ENCODE measurements at places on chromosomes 7 and 10.

- DNase-seq: no peak
Measured at GRCh38 chr10:44404741-44405437, 20.0 kb upstream of the CXCL12 start.

- DNase-seq: no peak
Measured at GRCh38 chr10:96261930-96262329, 9.4 kb downstream of the BLNK start.

DNA sequence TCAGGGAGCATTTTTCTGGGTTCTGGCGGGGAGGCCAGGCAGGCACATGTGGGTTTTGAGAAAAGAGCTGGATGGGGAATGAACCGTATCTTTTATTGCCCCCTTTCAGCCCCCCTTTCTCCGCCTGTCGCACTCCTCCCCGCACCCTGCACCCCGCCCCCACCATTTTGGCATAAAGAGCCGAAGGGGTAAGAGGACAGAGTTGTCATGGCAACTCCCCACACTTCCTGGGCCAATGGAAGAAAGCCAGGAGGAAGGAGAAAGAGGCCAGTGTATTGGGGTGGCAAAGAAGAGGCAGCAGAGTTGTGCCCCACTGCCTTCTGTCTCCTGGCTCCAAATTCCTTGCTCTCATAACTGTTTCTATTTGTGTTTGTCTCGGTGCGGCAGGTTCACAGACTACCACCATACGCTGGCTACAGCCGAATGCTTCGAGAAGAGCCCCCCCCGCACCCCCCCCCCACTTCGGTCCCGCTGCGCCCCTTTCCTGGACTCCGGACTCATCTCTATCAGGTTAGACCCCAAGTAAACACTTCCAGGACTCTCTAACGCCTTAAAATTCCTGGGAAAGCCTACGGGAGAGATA is 3.4 kb downstream of the KCNIP2 start:
- no peak for DNase-seq

DNA sequence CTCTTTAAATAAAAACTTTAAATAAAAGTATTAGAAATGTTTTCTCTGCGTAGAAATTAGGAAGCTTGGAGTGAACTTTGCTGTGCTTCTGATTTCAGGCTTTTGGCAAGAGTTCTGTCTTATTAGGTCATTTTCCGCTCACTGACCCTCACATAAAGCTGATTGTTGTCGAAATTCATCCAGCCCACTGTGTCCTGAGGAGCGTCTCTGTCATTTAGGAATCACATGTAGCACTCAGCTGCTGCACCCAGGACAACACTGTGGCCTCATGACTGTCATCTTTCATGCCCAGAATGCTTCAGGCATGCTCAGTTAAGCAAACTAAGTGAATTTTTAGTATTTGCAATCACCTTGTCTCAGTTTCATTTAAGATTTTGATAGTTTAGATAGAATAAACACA is 57.8 kb upstream of the MSRB2 start:
- DNase-seq: no peak

GRCh38 chr10:101466016-101466912 is 112.3 kb downstream of the BTRC start:
- DNase-seq: no peak

DNA sequence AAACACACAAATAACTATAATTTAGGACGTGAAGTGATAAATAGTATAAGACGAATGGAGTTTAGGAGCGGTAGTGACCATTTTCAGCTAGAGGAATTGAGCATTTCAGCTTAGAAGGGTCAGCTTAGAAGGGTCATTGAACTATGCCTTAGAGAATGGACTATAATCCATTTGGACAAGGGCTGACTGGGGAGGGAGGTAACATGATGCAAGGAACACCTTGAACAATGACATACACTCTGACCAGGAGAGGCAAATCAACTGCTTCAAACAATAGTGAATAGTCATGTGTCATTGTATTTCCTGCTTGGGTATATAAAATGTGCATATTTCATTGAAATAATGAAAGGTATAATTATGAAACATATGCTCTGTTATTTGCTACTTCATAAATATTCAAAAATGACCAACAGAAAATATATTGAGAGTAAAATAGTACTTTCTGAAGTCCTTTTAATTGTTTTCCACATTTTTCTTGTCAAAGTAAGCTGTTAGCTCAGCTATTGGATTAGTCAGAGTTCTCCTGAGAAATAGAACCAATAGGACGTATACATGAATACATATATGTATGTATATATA is 40.5 kb upstream of the WASL start:
- no peak for DNase-seq

- no peak for DNase-seq
Measured at GRCh38 chr10:54722075-54722474, 79.0 kb downstream of the PCDH15 start.

DNA sequence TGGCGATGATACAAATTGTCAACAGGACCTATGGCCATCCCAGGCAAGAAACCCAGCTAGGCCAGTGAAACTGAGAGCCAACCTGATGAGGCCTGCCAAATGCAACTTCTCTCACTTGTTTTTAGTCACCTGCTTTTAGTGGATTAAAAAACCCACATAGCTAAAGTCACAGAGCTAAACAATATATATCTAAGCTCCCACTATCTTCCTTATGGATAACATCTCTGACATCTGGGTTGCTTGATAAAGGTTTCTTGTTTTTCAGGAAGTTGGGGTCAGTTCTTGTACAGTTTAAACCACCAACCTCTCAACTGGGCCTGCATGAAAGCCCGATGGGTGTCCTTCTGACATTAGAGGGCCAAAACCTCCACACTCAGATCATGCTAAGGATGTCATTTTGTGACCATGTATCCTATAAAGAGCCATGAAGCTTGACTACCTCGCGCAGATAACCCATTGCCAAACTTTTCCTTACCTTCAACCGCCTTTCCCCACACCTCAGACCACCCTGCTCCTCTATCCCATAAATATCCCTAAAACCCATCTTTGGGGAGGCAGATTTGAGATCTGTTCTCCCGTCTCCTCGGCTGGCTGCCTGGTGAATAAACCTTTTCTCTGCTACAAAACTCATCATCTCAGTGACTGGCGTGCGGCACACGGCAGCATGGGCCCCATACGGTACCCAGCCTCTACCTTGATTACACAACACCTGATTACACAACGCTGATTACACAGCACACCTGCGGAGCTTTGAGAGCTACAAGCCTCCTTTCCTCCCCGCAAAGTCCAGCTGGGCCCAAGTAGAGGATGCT is 797 bp upstream of the STMP1 start:
- DNase-seq: no peak

DNA sequence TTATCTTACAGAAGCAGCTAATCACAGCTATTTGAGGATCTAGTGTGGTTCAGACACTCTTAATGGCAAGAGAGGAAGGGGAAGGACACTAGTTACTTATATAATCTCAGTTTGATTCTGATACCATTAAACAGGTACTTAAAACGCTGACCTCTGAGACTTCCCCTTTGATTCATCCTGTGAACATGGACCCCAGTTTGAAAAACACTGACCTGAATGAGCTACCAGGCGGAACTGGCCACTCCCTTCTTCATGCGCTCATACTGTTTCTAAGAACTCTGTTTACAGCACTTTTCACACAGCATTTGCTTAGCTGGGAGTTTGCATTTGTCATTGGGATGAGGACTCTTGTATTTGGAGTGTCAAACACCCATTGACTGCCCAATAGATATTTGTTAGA is 45.7 kb downstream of the BEND7 start:
- DNase-seq: no peak

- DNase-seq: no peak
Measured at GRCh38 chr7:31108097-31108657, 56.1 kb downstream of the ADCYAP1R1 start.

GRCh38 chr7:121352323-121352722 is 23.5 kb downstream of the WNT16 start:
- DNase-seq: no peak

- DNase-seq: peak; percentile 81
Measured at GRCh38 chr7:12423355-12423996, 19.8 kb upstream of the VWDE start.

DNA sequence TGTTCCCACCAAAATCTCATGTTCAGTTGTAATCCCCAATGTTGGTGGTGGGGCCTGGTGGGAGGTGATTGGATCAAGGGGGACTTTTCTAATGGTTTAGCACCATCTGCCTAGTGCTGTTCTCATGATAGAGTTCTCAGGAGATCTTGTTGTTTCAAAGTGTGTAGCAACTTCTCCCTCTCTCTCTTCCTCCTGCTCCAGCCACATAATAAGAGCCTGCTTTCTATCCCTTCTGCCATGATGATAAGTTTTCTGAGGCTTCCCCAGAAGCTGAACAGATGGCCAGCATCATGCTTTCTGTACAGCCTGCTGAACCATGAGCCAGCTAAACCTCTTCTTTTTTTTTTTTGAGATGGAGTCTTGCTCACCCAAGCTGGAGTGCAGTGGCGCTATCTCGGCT is 910.6 kb downstream of the KCNMA1 start:
- no peak for DNase-seq

GRCh38 chr7:116585967-116586366 is 61.1 kb downstream of the CAV1 start:
- DNase-seq: no peak

GRCh38 chr7:98917331-98917730 is 39.0 kb downstream of the TRRAP start:
- no peak for DNase-seq

DNA sequence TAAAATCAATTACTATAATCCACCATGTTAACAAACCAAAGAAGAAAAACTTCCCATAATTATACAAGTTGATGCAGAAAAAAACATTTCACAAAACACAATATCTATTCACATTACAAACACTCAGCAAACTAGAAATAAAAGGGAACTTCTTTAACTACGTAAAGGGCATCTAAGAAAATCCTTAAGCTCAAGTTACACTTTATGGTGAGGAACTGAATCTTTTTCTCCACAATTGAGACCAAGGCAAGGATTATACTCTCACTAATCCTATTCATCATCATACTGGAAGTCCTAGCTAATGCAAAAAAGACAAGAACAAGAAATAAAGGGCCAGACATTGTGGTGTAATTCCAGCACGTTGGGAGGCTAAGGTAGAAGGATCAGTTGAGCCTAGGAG is 159.9 kb downstream of the ZNF365 start:
- DNase-seq: no peak

DNA sequence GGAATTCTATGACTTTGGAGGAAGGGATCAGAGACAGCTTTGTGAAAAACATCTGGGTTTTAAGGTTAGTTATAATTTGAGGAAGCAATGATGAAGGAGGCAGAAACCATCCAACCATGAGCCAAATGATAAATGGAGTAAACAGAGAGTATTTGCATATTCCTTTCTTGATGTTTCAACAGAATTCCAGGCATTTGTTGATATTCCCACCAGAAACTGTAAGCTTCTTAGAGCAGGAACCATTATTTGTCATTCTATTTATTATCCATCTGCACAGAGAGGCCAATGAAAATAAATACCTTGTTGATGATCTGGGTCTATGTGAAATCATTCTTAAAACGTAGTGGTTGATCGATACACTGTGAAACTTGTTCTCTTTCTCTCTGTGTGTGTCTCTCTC is 715.3 kb downstream of the INHBA start:
- DNase-seq: no peak

DNA sequence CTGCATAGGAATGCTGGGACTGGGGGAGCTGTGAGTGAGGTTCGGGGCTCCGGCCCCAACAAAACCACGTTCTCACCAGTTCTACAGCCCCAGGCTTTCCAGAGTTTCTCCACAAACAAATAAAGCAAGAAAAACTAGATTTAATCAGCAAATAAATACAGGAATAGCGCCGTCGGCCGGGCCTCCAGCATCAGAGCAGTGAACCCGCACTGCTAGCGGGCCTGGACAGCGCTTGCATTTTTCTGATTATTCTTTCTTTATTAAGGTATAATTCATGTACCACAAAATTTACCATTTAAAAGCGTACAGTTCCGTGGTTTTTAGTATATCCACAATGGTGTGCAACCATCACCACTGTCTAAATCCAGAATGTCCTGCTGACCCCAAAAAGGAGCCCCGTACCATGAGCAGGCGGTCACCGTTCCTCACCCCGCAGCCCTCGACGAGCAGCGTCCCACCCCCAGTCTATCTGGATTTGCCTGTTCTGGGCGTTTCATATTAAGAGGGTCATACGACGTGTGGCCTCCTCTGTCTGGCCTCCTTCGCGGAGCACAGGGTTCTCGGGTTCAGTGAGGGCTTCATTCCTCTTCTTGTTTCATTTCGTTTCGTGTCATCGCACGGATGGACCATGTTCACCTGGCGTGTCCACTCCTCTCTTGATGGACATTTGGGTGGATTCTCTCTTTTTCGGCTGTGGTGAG is 35.5 kb upstream of the FOXL3 start:
- no peak for DNase-seq

DNA sequence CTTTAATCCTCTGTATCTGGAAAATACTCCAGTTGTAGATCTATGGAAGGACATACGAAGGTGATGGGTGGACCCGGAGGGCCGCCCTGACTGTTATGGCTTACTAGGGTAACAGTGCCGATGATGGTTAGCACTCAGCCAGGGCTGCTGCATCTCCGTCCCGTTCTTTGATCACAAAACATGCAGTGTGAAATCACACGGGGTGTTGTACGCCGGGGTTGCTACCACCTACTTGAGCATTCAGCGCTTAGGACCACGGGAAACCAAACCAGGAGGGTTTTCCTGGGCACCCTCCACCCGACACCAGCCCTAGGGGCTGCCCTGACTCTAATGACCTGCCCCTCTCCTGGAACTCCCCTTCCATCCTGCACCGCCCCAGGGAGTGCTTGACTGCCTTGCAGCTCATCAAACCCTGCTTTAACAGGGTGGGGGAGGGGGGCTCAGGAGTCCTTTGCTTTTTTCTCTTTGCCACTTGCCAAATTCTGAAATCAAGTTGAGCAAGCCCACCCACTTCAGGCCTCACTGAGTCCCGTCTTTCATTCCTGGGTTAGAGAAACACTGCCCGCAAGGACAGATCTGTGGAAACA is 20.4 kb downstream of the ZNF775 start:
- no peak for DNase-seq

GRCh38 chr10:15451137-15452094 is 80.3 kb upstream of the FAM171A1 start:
- no peak for DNase-seq

GRCh38 chr7:148626828-148627227 is 36.3 kb downstream of the C7orf33 start:
- DNase-seq: no peak

DNA sequence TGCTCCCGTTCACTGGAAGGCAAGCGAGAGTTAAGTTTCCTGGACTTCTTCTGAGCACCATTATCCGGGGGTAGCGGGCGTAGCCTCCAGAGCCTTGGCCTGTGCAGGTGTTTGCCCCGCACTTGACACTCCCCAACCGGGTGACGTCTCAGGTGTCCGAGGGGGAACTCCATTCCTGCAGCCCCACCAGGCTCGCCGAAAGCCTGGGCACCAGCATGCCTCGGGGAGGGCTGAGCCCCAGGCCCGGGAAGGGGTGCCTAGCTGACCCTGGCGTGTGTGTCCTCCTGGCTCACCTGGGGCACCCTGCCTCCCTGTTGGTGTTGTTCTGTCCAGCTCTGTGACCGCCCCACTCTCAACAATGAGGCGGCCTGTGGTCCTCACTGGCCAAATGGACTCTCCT is 109.4 kb upstream of the GPR26 start:
- no peak for DNase-seq

DNA sequence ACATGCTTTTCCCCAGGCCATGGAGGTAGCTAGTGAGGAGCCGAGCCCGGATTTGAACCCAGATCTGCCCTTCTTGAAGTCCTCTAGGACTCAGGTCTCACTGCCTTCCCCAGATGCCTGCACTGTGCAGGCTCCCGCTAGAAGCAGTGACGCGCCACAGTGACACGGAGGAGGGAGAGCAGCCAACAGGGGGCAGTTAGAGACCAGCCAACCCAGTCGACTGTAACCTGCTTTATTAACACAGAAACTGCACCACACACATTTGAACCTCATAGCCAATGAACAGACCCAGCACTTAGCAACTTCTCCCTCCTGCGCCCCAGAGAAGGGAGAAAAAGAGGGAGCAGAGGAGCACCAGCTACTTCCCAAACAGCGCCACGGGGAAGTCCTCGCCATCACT is 27.4 kb downstream of the PILRA start:
- no peak for DNase-seq

Data from fibroblast of skin of left quadriceps (primary cell).